ENCODE measurements at places on chromosomes 2 and 18.
A peak's percentile ranks its signal among the peaks of the same experiment; 100 is the strongest.

DNA sequence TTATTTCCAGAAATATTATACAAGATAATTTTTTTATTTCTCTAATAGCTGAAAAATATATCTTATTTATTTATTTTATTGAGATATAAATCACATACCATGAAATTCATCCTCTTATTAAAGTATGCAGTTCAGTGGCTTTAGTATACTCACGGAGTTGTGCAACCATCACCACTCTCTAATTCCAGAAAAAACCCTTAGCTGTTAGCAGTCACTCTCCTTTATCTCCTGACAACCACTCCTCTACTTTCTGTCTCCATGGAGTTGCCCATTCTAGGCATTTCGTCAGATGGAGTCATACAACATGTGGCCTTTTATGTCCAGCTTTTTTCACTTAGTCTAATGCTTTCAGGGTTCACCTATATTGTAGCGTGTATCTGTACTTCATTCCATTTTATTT is 66.5 kb downstream of the TCF7L1 start:
- DNase-seq = no peak

DNA sequence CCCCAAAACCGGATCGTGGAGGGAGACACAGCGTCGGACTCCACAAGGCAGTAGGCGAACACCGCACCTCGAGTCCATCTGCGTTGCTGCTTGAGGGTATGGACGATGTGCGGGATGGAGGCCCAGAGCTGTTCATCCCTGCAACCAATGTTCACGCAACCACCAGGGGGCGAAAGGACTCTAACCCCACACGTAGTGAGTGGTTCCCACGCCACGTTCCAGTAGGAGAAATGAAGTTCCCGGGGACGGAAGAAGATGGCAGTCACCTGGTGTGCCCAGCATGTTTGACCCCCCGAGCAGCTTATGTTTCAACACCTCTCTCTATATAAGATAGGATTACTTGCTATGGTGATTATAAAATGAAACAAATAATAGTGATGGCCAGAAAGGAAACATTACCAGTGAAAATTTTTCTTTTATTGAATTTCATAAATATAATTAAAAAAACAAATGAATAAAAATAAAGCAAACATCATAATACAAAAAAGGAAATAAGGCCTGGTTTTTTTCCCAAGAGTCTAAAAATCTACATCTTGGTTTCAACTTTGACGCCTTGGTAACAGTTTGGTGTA is 184.3 kb downstream of the SH3BP4 start:
- DNase-seq = peak; percentile 52

GRCh38 chr2:109677835-109678580 is 63.8 kb downstream of the SOWAHC start:
- no peak for DNase-seq

DNA sequence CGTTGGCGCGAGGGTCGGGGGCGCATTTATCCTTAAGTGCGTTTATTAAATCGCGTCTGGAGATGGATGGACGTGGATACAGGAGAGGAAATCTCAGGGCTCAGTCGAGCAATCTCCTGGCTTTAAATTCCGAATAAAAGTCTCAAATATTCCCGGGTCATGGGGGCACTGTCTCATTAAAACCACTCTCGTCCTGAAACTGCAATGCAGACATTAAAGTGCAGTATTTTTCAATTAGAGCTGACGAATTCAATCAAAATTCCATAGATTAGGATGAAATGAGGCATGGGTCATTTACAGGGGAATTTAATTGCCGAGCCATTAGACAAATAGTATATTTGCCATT is 10.7 kb upstream of the GBX2 start:
- no peak for DNase-seq

- no peak for DNase-seq
Observed at GRCh38 chr2:196944570-196944969, 18.1 kb upstream of the PGAP1 start.

DNA sequence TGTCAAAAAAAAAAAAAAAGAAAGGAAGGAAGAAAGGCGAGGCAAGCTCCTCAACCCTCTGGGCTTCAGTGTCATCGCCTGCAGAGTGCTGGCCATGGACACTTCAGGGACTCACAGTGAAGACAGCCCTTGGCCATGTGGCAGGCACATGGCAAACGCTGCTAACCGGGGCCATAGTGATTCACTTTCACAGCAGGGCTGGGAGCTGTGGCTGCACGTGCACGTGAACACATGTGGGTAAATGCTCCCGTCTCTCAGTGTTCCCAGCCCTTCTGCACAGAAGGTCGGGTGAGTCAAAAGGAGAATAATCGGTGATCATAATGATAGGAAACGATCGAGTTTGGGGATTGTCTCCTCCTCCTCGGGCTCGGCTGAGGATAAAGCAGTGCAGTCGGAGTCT is 46.1 kb upstream of the UBE2F start:
- no peak for DNase-seq

- DNase-seq = no peak
Observed at GRCh38 chr2:150449856-150450255, 37.6 kb downstream of the RND3 start.

DNA sequence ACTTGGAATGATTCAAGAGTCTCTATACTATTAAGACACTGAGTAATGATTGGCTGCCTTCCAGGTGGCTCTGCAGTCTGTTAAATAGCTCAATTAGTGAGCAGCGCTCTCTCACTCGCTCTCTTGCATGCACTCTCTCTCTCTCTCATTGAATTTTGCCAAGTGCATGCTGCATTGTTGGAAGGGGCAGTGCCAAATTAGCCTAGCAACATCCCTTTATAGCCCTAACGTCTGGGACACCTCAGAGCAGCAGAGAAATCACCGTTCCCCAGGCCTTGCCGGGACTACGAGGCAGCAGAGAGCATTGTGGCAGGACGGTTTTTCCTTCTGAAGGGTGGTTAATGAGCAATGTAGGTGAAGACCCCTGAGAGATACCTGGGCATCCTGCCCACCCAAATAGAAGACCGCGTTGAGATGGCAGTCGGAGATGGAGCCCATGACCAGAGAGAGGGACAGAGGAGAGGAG is 447.6 kb upstream of the POU3F3 start:
- no peak for DNase-seq

- DNase-seq = no peak
Observed at GRCh38 chr2:132623096-132623839, 46.7 kb downstream of the LYPD1 start.

- no peak for DNase-seq
Observed at GRCh38 chr2:235489897-235490296, 3.9 kb upstream of the AGAP1 start.

GRCh38 chr2:223826995-223827394 is 10.4 kb downstream of the AP1S3 start:
- DNase-seq = no peak

DNA sequence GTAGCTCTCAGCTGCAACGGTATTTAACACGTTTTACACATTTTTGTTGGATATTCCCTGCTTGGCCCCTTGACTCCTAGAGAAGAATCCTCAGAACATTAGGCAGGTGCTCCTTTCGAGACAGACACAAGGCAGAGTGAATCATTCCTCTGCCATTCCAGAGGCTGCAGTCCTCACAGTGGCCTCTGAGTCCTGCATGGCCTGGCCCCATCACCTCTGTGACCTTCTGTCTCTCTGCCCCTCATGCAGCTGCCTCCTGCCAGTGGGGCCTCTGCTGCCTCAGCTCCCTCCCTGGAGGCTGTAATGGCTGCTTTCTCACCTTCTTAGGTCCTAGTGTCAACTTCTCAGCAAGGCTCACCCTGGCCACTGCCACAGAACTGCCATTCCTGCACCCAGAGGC is 101.3 kb downstream of the PTPRM start:
- DNase-seq = no peak

DNA sequence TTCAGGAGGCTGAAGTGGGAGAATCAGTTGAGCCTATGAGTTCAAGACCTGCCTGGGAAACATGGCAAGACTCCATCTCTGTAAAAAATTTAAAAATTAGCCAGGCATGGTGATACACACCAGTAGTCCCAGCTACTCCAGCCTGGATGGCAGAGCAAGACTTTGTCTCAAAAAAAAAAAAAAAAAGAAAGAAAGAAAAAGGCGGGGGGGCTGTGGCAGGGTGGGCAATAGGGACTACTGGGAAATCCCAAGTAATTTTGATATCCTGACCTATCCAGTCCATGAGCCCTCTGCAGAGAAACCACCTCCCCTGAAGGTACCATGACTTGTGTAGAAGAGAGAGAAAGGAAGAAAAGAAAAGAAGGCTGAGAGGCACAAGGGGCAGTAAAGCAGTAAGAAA is 45.3 kb downstream of the ALPK2 start:
- no peak for DNase-seq

GRCh38 chr2:24723665-24724064 is 69.5 kb downstream of the PTRHD1 start:
- DNase-seq = no peak

DNA sequence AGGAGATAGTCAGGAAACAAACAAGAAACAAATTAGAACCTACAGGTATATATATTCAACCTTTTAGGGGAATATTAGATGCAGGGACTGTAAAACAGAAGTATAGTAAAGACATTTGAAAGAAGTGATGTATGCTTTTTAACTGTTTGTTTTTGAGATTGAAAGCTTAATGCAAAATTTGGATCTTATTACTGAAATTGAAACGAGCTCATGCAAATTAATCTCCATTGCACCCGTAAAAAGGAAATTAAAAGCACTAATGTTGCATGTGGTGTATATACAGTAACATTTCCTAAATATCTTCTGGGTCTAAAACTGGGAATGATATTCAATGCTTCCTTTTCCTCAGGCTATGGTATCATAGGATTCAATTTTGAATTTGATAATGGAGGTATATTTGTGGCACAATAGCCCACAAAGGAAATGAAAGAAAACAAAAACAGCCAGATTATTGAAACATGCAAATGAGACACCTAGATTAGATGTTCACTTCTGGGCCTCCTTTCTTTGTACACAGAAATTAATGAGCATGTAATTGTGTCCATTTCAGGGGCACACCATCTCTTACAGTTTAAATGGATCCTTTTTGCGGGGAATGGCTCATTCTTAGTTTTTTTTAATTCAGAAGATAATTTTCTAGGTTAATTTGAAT is 1.6 kb upstream of the ELOA2 start:
- DNase-seq = no peak

DNA sequence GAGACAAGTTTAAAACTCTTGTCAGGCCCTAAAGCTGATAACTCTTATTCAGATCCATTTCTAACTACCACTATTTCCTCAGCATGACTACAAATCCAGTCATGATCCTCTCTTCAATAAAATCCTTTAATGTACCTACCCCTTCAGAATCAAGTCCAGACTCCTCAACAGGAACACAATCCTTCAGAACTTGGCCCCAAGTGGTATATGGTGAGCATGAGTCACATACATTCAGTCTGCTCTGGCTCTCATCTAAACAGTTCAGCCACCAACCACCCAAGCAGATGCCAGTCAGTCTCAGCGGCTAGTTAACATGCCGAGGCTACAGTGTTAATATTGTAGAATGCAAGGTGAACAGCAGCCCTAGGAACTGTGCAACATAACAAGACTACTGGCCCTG is 9.7 kb downstream of the LMAN2L start:
- DNase-seq = no peak

GRCh38 chr2:51103205-51103604 is 71.3 kb upstream of the NRXN1 start:
- no peak for DNase-seq

GRCh38 chr18:12282442-12283039 is 25.5 kb upstream of the TUBB6 start:
- no peak for DNase-seq

DNA sequence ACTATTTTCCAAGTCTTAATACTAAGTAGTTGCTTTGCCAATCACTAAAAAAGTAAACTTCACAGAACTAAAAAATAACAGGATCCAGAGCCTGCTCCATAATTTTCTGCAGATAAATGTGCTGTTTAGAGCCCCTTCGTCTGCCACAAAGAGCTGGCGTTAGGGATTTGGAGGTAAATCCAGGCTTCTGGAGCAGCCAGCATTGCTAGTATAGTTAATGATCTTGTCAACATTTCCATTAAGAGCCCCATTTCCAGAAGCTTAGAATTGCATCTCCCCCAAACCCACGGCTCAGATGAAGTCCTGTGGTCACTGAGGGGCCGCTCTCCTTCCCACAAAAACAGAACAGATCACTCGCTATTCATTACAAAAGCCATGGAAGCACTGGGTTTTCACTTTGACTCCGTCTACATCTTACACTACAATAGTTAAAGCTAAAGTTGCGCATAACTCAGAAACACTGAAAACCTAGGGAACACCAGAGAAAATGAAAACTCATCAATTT is 41.9 kb downstream of the ZNF516 start:
- DNase-seq = no peak

GRCh38 chr2:152525277-152525838 is 190.4 kb downstream of the FMNL2 start:
- no peak for DNase-seq

GRCh38 chr2:191859681-191860080 is 12.8 kb upstream of the CAVIN2 start:
- no peak for DNase-seq

- DNase-seq = no peak
Observed at GRCh38 chr18:75249672-75250470, 39.3 kb downstream of the TSHZ1 start.

DNA sequence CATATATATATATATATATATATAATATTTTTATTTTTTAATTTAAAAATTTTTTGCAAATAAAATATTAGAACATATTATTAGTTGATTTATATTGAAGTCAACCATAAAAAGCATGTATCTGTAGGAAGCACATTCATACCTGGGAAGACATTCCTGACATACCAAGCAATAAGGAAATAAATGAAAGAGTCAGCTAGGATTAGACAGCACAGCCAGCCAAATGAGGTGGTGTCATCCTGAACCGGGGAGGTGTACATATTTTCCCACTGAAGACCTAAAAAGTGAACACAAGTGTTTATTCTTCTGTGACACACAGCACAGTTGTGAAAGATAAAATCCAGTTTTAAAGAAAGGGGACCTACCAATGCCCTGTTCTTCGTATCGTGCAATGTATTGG is 149.2 kb downstream of the ABCA12 start:
- DNase-seq = no peak

GRCh38 chr2:897091-897490 is 53.6 kb upstream of the SNTG2 start:
- no peak for DNase-seq

DNA sequence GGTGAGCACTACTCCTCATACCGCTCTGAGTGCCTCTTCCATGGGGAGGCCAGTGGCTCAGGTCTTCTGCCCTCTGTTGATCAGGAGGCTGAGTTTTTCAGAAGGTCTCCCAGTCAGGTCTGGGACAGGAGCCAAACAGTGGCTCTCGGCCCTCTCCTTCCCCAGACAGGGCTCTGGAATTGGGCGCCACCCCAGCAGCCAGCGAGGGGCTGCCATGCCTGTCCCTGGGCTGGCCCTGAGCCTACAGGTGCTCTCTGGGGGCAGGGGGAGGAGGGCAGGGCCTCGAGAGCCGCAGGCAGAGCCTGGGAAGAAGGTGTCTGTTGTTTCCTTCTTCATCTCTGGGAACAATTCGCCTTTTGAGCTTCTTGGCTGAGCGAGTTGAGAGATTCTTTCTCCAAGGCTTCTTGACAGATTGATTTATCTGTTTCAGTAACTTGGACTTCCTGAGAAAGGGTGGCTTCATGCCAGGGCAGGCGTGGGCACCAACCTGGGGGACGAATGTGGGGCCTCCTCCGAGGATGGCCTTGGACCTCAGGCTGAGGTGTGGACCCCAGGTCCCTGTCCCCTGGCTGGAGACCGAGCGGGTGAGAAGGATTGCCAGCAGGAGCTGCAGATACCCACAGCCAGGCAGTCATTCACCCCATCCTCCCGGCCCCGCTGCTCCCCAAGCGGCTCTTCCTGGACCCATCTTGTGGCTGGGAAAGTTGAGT is 64.7 kb upstream of the GLI2 start:
- DNase-seq = no peak

Measured in stimulated activated CD4-positive, alpha-beta T cell treated with anti-CD3 and anti-CD28 coated beads, TNF-alpha, amount 100 ng/mL, for 24 hours (primary cell).